Activated naive CD8-positive, alpha-beta T cell treated with anti-CD3 and anti-CD28 coated beads, Interleukin-2, amount 50 U/mL, for 24 hours (primary cell): ENCODE measurements at places on chromosomes 3 and 15.

GRCh38 chr3:28155631-28156030 is 85.8 kb upstream of the CMC1 start:
- no peak for DNase-seq

GRCh38 chr3:27729325-27729724 is 7.2 kb upstream of the EOMES start:
- no peak for DNase-seq

DNA sequence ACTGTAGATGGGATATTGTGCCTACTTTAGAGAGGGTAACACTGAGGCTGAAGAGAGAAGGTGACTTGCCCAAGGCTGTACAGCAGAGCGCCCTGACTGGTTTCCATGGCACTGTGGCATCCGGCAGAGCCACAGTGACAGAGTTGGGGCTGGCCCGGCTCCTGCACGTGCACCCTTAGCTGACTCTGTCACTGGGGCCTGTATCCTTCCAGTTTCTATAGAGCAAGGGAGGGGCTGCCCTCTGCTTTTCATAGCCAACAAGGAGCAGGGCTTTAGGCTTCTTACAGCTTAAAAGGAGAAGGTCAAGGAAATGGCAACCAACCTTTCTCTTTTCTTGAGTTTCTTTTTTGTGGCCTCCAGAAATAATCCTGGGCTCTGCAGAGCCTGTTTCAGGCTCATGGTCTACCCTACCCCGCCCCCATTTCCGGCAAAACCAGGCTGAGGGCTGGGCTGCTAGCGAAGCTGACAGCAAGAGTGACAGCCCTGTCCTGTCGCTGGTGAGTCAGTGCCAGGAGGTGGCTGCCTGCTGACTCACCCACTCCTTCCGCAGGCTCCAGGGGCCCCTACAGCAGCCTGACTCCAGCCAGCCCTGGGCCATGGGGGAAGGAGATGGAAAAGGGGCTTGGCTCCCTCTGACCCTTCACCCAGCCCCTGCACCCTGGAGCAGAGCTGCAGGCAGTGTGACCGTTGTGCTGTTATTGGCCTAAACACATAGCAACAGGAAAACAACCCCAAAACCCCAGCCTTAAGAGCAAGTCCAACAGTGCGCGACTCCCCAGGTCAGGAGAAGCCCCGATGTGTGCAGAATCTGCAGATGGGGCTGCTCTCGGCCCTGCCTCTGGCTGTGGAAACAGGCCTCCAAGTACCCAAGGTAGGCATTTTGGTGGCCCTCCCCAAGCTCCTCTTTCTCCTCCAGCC is 29.8 kb downstream of the SLC6A6 start:
- peak; percentile 92 for DNase-seq

DNA sequence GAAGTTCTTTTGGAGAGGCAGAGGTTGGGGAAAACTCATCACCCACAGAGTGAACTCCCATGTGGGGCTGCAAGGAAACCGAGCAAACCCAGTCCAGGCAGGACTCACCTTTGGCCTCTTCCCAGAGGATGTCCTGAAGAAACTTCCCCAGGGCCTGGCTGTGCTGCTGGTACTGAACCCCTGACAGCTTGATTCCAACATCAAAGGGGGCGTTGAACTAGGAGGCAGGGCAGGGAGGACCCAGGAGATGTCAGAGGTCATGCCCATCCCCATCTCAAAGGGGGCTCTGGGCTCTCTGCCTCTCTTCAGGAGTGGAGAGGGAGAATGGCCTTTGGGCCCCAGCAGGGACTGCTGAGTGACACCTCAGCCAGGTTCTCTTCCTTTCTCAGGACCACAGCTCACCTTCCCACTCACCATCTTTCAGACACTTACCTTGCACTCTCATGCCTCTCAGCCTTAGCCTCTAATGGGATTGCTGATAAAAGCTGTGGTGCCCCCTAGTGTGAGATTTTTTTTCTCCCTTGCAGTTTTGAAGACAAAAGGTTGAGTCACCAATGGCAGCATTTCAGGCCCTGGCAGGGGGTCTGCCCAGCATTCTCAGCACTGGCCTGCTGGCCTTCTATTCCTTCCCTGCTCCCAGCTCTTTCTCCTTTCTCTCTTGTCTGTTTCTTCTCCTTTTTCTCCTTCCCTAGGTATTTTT is 6.0 kb downstream of the GHRL start:
- no peak for DNase-seq

- peak; percentile 14 for DNase-seq
Measured at GRCh38 chr3:354432-354831, 157.9 kb downstream of the CHL1 start.
